ELF-1 (cell line): ENCODE measurements at places on chromosomes 1 and 21.

- DNase-seq = no peak
These were observed 753 bp downstream of the KCNJ6 start for GRCh38 chr21:37915497-37915911.

- DNase-seq = no peak
These were observed 88.5 kb upstream of the AJAP1 start for GRCh38 chr1:4565801-4566449.

GRCh38 chr1:225454733-225455132, 26.9 kb upstream of the LBR start:
- DNase-seq = no peak

DNA sequence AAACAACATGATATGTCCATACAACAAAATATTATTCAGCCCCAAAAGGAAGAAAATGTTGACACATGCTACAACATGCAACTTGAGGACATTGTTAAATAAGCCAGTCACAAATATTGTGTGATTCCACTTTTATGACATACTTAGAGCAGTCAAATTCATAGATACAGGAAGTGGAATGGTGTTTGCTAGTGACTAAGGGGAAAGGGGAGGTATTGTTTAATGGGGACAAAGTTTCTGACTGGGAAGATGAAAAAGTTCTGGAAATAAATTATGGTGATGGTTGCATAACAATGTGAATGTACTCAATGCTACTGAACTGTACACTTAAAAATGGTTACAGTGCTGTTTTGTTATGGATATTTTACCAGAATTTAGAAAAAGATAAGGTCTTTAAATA, 77.7 kb downstream of the RHOU start:
- no peak for DNase-seq

DNA sequence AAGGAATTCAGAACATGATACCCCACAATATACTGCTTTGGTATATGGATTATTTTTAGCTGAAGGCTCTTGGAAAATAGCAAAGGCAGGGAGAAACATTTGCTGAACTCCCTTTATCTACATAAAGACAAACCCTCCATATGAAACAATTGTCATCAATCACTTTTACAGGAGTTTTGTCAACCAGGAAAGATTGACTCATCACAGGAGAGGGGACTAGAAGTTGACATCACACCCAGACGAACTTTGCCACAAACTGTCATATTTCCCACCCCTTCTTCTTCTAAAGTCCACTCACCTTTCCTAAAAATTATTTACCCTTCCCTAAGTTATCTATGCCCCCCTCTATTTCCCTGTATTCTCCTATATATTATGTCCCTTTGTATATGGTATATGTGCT, 47.9 kb downstream of the RBM11 start:
- no peak for DNase-seq

DNA sequence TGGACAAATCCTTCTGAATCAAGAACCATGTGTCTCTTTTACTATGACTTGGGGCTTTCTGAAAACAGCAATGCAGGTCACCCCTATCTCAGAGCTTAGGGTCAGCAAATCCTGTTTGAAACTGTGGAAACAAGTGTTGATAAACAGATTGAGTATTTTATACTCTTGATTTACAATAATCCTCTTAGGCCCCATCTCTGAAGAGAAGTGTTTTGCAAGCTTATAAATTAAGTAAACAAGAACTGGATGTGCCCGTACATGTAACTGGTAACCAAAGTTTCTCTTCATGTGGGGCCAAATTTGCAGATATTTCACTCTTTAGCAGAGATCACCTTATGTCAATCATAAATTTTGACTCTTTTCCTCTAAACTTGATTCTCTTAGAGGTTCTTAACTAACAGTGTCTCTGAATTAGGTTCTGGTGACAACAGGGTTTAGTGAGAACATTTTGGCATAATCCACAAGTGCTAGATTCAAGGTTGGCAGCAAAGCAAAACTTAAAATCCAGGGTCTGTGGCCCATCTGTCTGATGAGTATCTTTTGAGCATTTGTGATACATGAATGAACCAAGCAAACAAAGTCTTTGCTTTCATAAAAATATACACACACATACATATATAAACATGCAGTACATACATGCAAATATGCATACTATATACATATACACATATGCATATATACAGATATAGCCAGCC, 183.0 kb upstream of the HOOK1 start:
- DNase-seq = no peak

- DNase-seq = no peak
These were observed 4.2 kb downstream of the RD3 start for GRCh38 chr1:211487672-211488208.

- peak; percentile 80 for DNase-seq
These were observed 4.6 kb upstream of the FAM167B start for GRCh38 chr1:32242341-32242851.

GRCh38 chr1:37159102-37159501, 124.8 kb upstream of the GRIK3 start:
- no peak for DNase-seq

DNA sequence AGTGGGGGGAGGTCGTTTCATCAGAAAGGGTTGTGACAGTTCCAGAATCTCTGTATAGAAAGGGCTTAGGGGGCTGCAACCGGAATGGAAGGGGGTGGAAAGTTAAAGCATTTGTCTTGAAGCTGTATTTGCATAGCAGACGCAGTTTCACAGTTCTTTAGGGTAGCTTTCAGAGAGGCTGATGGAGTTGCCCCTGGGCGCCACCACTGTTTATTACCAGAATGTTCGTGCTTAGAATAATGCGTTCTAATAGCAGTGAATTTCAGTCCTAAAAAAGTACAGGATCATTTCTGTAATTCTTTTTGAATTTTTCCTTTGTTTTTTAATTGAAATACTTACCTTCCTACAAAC, 1.3 kb downstream of the EXO1 start:
- DNase-seq = peak; percentile 27

- no peak for DNase-seq
These were observed 9.0 kb downstream of the MGST3 start for GRCh38 chr1:165639821-165640623.

GRCh38 chr1:111199881-111200801, at the start of gene DENND2D:
Gene DENND2D (minus strand): TSS chr1:111200646. CDS start chr1:111200459, 187 bp downstream.
- DNase-seq = no peak

DNA sequence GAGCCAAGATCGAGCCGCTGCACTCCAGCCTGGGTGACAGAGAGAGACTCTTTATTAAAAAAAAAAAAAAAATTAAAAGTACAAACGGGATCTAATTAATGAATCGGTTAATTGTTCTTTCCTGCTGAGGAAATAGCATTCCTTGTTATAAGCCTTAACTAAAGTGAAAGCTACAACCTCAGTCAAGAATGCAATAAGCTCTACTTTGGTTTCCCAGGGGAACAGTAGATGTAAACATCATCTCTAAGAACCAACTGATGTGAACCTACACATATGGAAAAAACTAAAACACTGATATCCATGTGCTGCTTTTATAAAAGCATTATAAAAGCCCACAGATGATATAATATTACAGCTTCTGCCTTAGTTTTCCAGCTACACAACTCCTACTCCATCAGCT, 41.9 kb downstream of the LPGAT1 start:
- DNase-seq = no peak

DNA sequence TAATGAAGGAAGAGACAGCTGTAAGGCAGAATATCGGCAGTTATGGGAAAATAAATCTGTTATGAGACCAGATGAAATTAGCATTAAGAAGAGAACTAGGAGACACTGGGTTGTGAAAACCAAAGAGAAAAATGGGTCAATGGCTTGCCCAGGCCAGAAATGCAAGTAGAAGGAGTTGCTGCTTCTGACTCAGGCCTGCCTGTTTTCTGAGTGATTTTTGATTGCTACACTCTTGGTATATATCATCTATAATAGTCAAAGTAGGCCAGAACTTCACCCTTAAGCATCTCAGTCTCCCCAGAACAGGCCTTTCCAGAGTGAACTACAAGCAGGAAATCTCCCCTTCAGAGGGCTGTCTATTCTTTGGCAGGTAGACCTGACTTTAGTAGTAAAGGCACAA, 107.0 kb downstream of the NRIP1 start:
- no peak for DNase-seq

DNA sequence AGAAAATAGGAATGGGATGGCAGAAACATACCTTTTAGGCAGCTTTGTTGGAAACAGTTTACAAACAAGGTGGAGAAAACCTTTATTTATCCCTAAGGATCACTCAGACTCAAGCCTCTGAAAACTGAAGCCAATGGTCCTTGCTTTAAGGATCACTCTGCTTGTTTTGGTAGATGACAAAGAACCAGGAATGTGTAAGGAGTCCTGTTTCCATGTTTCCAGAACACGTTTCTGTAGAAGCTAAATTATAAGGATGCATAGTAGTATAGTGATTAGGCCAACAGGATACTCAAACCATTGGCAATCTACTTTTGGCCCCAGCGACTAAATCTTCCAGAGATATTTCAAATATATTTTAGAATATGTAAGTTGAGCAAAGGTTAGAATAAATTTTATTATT, 149.1 kb upstream of the HP1BP3 start:
- no peak for DNase-seq

DNA sequence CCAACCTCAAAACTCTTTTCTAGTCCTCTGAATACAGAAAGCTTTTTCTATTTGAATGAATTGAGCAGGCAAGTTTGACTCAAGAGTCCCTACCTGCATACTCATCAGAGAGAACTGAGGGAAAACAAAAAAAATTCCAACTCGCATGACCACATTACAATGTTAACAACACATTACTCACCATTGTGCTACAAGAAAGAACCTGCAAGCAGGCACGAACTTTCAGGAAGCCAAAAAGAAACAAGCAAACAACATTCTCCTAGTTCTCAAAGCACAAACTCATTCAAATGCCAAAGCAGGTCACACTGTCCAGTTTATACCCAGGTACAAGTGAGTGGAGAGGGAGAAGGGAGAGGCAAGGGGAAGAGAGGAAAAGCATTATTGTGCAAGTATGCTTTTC, 14.6 kb downstream of the OTUD7B start:
- DNase-seq = no peak

GRCh38 chr21:27581168-27581567, 614.3 kb upstream of the ADAMTS5 start:
- DNase-seq = no peak

DNA sequence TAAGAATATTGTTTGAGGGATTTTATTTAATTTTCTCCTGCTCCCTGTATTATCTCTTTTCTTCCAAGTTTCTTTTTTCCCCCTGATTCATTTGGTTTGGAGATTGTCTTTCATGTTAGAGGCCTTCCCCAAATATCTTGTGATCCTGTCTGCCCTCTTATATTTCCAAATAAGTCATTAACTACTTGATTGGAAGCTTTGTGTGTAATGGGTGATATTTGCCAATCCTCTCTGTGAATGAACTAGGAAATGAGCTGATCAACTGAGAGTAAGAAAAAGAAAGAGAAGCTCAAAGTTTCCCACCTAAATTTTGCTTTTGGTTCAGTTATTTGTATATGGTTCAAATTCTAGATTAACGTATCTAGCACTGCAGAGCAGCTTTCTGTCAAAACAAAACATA, 23.6 kb upstream of the LY9 start:
- no peak for DNase-seq

- DNase-seq = peak; percentile 42
These were observed 26.9 kb downstream of the SPATA46 start for GRCh38 chr1:162349635-162350330.

- no peak for DNase-seq
These were observed 55.3 kb upstream of the WASF2 start for GRCh38 chr1:27545271-27545670.

GRCh38 chr1:23039308-23039826, 20.1 kb downstream of the KDM1A start:
- no peak for DNase-seq

- no peak for DNase-seq
These were observed 38.8 kb downstream of the TBX15 start for GRCh38 chr1:118949315-118949714.

DNA sequence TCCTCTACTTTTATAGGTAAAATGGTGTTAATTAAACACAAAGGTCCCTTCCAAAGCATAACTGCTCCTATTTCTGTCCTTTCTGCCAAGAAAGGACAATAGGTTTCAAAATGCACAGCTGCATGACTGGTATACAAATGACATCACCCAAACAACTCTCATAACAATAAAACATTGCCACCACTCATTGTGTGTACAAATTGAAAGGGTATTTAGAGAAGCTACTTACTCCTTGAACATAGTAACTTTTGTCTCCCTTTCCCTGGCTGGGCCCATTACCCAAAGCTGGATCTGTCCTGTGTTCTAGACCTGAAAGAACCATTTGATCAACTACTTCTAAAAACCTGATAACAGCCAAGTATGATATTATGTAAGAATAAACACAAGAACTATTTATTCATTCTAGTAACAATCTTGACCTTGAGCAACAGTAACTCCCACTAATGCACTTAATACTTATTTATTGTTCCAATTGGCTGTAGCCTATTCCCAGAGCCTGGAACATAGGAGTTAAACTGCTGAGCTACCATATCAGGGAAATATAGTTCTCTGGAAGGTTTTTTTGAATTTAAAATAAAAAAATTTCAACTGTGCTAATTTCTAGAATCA, 38.2 kb downstream of the TTLL7 start:
- no peak for DNase-seq

DNA sequence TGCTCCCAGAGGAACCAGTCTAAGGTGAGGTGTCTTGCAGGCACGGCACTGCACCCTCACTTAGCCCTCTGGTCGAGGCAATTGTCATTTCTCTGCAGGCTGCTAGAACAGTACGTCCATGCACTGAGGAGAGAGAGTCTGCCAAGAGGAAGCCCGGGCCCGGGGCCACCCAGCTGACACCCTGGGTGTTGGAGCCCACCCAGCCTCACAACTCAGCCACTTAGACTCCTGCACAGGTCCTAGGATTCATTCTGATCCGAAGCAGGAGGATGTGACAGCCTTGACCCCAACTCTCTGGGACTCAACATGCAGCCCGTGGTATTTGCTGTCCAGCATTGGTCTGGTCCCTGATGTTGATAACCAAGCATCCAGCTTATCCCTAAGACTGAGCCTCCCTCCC, 111.9 kb downstream of the ADSS2 start:
- DNase-seq = no peak

DNA sequence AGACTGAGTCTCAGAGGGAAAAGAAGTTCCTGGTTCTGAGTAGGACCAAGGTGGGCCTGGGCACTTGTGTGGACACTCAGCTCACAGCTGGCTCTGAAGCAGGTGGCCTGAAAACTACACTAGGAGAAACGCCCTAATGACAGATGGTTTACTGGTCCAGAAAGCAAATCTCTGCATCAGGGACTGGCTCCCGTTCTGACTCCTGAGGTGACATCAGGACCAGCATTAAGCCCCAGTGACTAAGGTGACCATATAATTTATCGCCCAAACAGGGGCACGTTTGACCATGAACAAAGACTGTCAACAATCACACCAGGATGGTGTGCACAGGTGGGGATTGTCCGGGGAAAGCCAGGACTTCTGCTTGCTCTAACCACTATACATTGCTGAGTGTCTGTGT, 12.2 kb upstream of the CD34 start:
- DNase-seq = no peak

GRCh38 chr1:53395671-53396215, 63.5 kb upstream of the DMRTB1 start:
- no peak for DNase-seq

GRCh38 chr1:19149736-19150135, 60.3 kb downstream of the UBR4 start:
- no peak for DNase-seq
